ENCODE measurements at places on chromosomes 1 and 21.

DNA sequence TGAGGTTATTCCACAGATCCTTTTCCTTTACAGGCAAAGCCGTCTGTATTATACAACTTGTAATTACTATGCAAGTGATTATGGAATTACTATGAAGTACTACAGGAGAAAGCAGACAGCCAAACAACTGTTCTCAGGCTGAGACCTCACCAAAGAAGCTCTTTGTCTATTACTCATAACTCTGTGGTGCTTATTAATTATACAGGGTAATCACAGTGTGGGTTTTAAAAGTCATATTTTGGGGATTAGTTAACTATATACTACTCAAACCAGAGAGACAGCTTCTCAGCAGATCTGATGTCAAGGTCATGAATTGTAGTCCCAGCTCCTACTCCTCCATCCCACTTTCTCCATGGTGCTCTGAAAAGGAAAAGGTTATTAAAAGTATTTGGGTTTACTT is 49.6 kb downstream of the CTTNBP2NL start:
- no peak for DNase-seq

DNA sequence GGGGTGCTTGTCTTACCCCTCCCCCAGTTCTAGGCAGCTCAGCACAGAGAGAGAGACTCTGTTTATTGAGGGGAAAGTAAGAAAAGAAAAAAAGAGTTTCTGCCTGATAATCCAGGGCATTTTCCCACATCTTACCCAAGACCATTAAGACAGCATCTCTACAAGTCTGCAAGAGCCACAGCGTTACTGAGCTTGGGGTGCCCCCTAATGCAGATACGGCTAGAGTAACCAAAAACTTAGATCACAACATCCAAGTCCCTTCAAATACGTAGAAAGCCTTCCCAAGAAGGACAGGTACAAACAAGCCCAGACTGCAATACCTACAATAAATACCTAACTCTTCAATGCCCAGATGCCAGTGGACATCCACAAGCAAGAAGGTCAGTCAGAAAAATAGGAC is 6.2 kb upstream of the TEX50 start:
- no peak for DNase-seq

DNA sequence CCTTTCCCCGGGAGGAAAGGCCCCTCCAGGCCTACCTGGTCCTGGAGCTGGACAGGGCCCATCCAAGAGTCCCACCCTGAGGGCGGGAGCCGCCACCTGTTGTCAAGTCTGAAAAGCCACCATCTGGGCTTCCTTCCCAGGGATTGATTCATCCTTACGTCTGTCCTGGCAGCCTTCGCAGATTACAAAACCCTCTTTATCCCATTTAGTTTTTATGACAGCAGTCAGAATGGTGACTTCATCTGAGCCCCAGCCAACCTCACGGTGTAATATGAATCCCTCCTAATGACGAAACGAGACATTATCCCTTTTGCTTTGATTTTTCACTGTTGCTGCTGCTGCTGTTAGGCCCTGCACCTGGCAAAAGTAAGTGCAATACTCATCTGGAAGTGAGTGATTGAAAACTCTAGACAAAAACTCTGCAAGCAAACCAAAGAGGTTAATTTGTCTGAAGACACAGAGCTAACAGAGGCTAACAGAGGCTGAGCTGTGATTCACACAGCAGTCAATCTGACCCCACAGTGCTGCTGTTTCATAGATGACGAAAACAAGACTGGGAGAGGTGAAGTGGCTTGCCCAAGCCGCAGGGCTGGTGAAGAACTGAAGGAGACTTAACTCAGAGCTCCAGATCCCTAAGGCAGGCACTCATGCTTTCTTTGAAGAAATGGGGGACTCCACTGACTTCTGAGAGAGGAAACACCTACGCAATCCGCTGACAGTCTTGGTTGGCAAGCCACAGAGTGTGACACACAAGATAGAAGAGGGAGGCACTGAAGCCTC is 30.0 kb upstream of the S100A7 start:
- no peak for DNase-seq

DNA sequence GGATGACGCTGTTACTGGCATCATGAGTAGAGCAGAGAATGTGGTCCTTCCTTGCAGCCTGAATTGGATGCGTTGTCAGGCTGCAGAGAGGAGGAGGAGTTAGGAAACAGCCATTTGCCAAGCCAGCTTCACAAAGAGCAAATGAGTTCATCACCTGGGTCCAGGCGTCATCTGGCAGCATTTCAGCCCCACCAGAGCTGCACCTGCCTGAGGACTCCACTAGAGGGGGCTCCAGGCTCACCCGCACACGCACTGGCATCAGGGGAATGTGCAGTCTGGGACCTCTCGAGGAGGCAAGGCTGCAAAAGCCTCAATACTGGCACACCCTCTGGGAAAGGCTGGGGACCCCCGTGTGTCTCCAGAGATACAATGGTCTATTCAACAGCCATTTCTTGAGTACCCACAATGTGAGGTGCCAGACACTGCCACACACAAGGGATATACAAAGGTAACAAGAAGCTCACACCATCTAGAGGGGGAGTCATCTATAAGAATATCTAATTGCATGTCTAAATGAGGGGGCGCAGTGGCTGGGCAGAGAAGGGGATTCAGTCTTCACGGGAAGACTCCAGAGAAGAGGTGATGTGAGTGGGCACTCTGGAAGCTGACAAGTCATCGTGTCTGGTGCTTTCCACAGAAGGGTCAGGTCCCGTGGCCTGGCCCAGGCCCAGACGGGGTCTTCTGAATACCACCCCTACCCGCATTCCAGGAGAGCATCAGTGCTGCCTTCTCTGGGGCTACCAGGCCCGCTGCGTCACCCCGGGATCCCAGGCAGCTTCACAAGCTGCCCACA is 53.5 kb upstream of the CNTN2 start:
- DNase-seq, result peak; percentile 80

GRCh38 chr1:55402142-55402541 is 187.0 kb upstream of the USP24 start:
- no peak for DNase-seq

- no peak for DNase-seq
These were observed 6.2 kb upstream of the MUTYH start for GRCh38 chr1:45346473-45346872.

DNA sequence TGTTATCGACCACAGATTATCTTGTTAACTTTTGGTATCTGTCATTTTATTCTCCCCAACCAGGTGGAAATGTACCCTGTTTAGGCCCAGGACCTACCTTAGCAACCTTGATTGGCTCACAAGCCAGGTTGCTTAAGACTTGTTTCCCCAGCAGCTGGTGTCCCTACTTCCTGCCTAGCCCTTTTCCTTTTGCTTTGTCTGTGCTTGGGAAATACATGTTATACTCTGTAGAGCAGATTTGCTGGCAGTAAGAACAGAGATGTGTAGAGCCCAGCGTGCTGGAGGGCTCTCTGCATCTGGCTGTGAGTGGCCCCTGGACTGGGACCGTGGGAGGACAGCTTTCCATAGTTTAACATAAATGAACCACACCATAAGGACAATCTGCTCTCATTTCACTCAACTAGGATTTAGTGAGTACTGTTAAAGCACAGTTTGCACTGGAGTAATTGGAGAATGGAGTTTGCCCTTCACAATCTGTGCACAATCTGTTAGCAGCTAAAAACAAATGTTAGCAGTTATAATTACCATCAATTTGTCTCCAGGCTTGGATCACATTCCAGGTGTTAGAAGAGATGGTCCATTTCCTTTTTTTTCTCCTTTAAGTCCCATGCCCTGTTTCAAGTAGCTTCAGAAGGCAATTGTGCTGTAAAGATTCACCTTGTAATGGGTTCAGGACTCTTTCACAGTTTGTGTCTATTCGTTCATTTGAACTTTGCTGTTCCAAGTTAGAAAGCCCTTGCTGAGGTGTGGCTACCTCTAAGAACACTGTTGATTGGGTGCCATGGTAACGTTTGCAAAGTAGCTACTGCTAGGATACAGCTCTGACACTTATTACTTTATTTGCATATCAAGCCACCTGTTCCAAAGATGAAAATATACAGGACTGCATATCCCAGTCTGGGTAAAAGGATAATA is at the start of gene APOBEC4:
Gene APOBEC4, minus strand, starts transcription at position 770 of the 915 bp plus-strand sequence. CDS start 4,535 bp downstream, outside the sequence.
- DNase-seq, result no peak

DNA sequence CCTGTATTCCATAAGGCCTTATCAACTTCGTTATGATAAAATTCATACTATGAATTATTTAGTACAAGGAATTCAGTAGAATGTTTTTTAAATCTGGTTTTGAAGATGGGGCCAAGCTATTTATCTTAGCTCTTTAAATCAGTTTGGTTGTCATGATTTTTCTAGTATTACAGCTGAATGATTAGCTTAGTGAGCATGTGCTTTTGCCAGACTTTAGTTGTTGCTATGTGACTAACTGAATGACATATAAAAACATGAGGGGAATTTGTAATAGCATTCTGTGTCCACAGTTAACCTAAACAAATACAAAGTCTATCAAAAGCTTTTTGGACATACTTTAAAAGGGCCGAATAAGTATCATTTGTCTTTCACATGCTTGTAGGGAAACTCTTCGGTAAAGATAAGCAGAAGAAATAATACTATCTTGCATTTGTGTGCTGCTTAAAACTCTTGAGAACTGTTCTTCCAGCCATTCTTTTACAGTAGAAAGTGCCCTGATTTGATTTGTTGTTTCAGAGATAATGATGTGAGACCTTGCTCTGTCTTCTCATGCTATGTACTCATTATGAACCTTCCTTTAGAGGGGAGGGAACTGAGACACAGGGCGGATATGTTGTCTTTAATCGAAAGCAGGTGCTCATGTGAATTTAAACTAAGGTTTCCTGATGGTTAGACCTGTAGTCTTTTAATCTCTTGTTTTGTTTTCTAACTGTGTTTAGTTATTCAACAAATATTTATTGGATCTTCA is 18.8 kb downstream of the NEK7 start:
- DNase-seq, result no peak

DNA sequence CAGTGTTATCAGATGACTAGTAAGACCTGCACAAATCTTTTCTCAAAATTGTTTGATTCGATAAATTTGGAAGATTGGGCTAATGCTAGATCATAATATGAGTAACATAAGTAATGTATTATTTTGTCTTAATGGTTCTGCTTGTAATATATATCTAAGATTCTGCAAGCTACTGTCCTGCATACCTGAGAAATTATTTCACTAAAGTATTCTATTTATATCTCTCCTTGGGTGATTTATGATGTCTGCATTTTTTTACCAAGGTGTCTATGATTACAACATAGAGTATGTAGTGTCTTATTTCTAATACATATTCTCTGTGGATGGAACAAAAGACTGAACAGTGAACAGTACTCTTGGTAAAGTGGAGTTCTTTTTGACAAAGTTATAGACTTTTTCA is 166.6 kb downstream of the CLEC20A start:
- no peak for DNase-seq

- DNase-seq, result no peak
These were observed 58.3 kb upstream of the ACOT11 start for GRCh38 chr1:54489627-54490250.

DNA sequence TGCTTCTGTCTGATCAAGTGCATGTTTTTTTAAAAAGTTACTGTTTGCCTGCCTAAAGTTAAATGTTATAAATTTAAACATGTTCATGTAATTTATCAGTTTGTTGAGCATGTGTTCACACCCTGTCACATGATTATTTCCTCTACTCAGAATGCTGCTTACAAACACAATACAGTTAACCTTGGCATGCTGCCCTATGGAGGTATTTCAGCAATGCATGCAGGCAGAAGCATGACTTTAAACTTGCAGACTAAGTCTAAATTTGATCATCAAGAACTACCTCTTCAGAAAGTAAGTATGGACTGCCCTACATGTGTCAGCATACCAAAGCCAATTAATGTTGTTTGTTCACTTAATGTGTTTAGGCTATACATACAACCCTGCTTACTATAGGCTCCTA is 161.6 kb downstream of the LRRC40 start:
- no peak for DNase-seq

GRCh38 chr21:25025596-25025995 is 581.7 kb downstream of the MRPL39 start:
- DNase-seq, result no peak

DNA sequence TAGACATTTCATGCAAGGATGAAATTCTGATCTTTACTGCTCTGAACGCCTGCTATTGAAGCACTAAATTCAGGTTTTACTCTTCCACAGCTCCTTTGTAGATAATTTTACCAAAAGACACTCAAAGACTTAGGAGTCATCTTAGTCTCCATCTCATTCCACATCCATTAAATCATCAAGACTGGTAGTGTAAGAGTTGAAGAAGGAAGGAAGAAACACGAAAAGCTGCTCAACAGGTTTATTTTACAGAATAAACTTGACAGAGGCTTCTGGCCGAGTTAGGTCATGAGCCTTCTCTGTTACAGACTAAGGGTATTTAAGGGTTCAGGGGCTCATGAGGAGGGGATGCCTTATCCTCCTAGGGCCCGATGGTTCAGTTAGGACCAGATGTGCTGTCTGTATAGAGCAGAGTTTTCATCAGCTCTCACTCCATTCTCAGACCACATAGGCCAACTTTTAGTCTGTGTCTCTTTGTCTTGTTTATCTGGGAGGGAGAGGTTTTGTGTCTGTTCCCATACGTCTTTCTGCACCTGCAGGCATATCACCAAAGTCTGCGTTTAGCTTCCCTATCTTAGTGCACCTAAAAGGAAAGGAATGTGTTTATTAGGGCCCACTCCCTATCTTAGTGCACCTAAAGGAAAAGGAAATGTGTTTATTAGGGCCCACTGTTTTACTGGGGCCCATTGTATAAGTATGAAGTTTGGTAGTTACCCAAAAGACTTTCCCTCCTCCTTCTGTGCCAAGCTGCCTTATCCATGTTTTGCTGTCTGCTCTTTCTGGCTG is 57.4 kb upstream of the RGS18 start:
- DNase-seq, result no peak

DNA sequence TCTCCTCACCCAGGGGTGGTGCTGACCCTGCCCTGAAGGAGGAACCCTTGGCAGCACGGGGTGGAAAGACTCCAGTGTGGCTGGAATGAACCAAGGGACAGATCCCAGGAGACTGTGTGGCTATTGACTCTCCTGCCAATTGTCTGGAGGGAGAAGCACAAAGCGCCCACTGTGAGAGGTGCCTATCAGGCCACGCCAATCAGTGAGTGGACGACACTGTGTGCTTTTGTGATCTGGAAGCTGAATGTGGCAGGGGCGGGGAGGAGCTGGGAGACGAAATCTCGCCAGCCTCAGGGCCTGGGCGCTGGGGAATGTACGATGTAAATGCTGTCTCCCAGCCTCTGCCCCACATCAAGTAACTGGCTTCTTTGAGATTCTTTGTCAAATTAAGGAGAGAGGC is 167.1 kb downstream of the ZBTB18 start:
- DNase-seq, result no peak

DNA sequence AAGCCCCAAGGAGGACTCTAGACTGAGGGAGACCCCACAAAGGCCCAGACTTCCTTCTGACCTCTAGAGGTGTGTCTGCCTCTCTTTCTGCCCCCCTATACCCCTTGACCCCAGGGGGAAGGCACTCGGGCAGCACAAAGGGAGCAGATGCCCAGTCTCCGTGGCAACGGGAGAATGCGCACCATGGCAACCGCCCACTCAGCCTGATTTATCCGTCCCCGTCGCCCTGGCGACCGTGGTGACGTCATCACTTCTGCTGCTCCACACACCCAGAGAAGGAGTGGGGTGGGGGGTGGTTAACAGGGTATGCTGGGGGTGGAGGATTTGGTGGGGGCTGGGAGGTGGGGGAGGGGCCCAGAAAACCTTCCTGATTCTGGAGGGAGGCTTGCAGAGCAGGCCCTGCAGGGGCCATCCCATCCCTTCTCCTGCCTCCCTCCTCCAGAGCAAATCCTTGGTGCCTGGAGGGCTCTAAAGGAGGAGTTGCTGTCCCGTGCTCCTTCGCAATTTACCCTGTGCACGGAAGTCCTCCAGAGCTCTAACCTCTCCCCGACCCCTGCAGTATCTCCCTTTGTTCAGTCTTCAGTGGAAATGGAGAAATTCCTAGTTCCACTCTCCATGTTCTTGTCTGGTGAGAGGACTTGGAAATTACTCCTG is 6.3 kb downstream of the CELF3 start:
- DNase-seq, result peak; percentile 76

All from NT2/D1 (cell line).